GM23248 (cell line): ENCODE measurements at places on chromosomes 5 and 9. TPM values are rescaled to one million over a fixed set of nuclear protein-coding genes. Genes with fewer than 3 reads are reported as not detected.

- H3K36me3 ChIP-seq: no peaks in the 10 kb centered on the region
- no peak overlapping the region for H3K4me3 ChIP-seq
- no peaks in the 10 kb centered on the region for H3K27me3 ChIP-seq
- no peak for DNase-seq
- H3K4me1 ChIP-seq: no peaks in the 10 kb centered on the region
Measured at GRCh38 chr5:126301056-126301455, 122.2 kb upstream of the GRAMD2B start.

GRCh38 chr5:157858527-157859226, at the start of gene CLINT1:
Gene CLINT1 (minus strand): TSS chr5:157859145. CDS start chr5:157858970, 175 bp downstream.
- DNase-seq: peak; percentile 97
- peak within 1 kb of the TSS; percentile 97 for H3K4me3 ChIP-seq
- no peaks in the 10 kb centered on the region for H3K27me3 ChIP-seq
- H3K4me1 ChIP-seq: peaks cover 29% of the 10 kb centered on the region

DNA sequence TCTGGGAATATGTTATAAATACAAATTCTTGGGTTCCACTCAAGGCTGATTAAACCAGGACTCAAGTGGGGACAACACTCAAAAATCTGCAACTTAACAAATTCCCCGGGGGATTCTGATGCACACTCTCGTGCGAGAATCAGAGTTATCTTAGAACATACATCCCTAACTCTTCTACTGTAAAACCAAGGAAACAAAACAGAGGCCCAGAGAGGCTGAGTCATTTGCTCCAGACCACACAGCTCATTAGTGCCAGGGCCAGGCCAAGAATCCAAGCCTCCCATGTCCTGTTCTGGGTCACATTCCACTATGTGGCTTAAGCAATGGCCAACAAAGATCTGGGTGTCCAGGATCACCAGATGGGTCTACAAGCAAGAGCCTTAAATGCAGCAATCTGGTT, 166.0 kb downstream of the ADAMTS12 start:
- no peaks in the 10 kb centered on the region for H3K36me3 ChIP-seq
- no peaks in the 10 kb centered on the region for H3K27me3 ChIP-seq
- DNase-seq: peak; percentile 74
- peak overlapping the region; percentile 26 for H3K27ac ChIP-seq
- no peak overlapping the region for H3K4me3 ChIP-seq
- peaks cover 20% of the 10 kb centered on the region for H3K4me1 ChIP-seq

- H3K4me3 ChIP-seq: no peak overlapping the region
- no peaks in the 10 kb centered on the region for H3K27me3 ChIP-seq
- H3K36me3 ChIP-seq: no peaks in the 10 kb centered on the region
- DNase-seq: no peak
- H3K4me1 ChIP-seq: no peaks in the 10 kb centered on the region
Measured at GRCh38 chr9:116966199-116966598, 279.1 kb downstream of the TRIM32 start.

DNA sequence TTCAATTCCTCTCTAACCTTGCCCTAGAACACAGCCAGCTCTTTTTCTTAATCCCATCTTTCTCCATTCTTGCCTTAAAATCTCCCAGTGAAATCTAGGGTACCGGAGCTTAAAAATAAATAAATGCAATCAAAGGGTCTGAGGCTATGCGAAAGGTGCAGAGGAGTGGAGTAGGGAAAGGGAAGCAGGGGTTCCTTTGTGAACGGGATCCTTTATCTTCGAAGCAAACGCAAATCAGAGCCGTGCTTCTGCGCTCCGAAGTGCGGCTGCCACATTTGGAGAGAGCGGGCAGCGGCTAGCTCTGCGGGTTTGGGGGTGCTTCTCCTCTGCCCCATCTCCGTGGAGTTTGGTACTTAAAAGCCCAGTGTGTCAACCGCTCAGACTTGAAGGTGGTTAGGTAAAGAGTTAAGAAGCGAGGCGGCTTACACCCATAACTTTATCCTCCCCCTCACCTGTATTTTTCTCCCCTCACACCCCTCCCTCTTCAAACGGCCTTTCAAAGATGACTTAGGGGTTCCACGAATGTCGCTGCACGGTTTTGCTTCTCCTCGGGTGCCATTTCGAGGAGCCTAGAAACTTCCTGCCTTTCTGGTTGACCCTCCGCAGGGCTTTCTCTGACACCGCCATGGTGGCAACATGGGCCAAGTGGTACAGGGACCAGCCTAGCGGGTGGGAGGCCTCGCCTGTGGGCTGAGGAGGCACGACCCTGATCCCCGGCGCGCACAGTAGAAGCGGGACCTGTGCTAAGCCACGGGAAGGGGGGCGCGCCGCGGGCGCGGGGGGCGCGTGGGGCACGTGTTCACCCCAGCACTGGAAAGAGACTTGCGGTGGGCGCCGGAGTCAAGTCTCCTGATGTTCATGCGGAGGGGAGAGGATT, 31.7 kb upstream of the NFIB start:
- H3K4me3 ChIP-seq: no peak overlapping the region
- H3K27ac ChIP-seq: no peak overlapping the region
- H3K27me3 ChIP-seq: peaks cover 91% of the 10 kb centered on the region
- H3K4me1 ChIP-seq: peaks cover 8% of the 10 kb centered on the region; the same call in 1 of the 2 replicates

- DNase-seq: peak; percentile 40
- H3K4me3 ChIP-seq: no peak overlapping the region
- 0 out of 2 replicates have a peak overlapping the region, but pooled peaks have one; percentile 83 for H3K27ac ChIP-seq
Measured at GRCh38 chr9:98866435-98867102, 59.1 kb downstream of the GALNT12 start.

GRCh38 chr5:10266839-10267238, 16.8 kb downstream of the CCT5 start:
- H3K27ac ChIP-seq: peak overlapping the region; percentile 75
- H3K4me3 ChIP-seq: no peak overlapping the region

DNA sequence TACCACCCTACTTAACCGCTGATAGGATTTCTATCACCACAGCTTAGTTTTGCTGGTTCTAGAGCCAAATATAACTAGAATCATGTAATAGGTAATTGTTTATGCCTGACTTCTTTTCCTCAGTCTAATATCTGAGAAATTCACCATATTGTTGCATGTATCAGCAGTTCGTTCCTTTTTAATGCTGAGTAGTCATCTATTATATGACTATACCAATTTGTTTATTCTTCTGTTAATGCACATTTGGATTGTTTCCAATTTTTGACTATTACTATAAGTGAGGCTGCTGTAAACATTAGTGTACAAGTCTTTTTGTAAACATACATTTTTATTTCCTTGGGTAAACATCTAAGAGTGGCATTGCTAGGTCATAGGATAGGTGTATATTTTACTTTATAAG, 25.9 kb downstream of the CSNK1G3 start:
- DNase-seq: no peak
- H3K4me1 ChIP-seq: no peaks in the 10 kb centered on the region
- no peaks in the 10 kb centered on the region for H3K27me3 ChIP-seq
- H3K27ac ChIP-seq: no peak overlapping the region
- no peak overlapping the region for H3K4me3 ChIP-seq

- no peak for DNase-seq
- no peaks in the 10 kb centered on the region for H3K27me3 ChIP-seq
- no peak overlapping the region for H3K27ac ChIP-seq
Measured at GRCh38 chr9:5839572-5839902, 6.6 kb upstream of the ERMP1 start.

DNA sequence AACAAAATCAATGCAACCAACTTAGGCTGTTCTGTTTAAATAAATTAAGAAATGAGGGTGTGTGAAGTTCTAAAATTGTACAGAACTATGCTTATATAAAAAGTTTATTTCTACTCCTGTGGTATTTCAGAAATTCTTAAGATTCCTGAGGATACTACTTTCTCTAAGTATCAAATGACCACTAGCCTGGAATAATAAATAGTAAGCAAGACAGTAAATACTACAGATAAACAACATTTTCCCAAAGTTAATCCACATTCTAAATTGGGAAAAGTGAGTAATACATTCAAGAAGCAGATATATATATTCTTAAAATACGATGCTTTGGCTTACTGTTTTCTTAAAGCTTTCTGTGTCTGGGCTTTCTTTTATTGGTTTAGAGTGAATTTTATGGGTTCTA, 29.5 kb downstream of the CCNH start:
- DNase-seq: peak; percentile 24
- H3K27ac ChIP-seq: 0 out of 2 replicates have a peak overlapping the region, but pooled peaks have one; percentile 1
- peaks cover 93% of the 10 kb centered on the region for H3K36me3 ChIP-seq
- H3K27me3 ChIP-seq: no peaks in the 10 kb centered on the region
- no peak overlapping the region for H3K4me3 ChIP-seq
- peaks cover 18% of the 10 kb centered on the region for H3K4me1 ChIP-seq

DNA sequence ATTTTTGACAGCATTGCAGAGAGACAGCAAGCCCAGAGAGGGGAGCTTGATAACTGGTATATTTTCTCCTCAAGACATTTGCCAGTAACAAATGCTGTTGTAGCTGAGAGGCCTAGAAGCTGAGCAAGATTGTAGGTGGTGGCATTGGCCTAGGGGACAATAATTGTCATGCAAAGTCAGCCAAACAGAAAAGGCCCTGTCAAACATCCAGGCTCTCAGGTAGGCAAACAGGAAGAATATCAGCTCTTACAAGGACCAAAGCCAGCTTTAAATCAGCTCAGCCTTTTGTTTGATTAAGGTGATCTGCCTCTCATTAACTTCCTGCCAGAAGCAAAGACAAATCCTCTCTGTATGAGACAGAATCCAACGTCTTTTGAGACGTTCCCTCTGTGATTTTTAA, 29.7 kb upstream of the BARX1 start:
- 0 out of 2 replicates have a peak, but pooled peaks cover 7% of the 10 kb centered on the region for H3K27me3 ChIP-seq
- H3K36me3 ChIP-seq: no peaks in the 10 kb centered on the region
- no peak overlapping the region for H3K4me3 ChIP-seq
- H3K27ac ChIP-seq: no peak overlapping the region
- DNase-seq: no peak

- DNase-seq: peak; percentile 44
- H3K36me3 ChIP-seq: no peaks in the 10 kb centered on the region
- no peaks in the 10 kb centered on the region for H3K4me1 ChIP-seq
Measured at GRCh38 chr5:119943148-119943547, 313.8 kb downstream of the FAM170A start.

- no peak for DNase-seq
- no peaks in the 10 kb centered on the region for H3K4me1 ChIP-seq
- no peaks in the 10 kb centered on the region for H3K27me3 ChIP-seq
- H3K36me3 ChIP-seq: no peaks in the 10 kb centered on the region
- no peak overlapping the region for H3K27ac ChIP-seq
Measured at GRCh38 chr5:121702682-121703081, 149.0 kb upstream of the FTMT start.

DNA sequence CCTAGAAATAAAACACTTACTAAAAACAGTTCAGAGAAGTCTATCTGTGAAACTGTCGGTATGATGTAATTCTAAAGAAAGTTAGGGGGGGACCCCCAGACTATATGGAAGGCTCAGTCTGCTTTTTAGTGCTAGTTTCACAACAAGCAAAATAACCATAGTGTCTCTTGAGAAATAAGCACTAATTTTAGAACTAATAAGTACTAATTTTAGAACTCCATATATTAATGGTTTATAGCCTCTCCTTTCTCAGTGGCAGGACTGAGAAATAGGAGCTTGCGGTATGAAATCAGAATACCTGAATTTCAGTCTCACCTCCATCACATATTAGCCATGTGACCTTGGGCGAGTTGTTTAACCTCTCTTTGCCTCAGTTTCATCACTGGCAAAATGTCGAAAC, 1.4 kb upstream of the PHF24 start:
- H3K4me3 ChIP-seq: no peak overlapping the region
- no peaks in the 10 kb centered on the region for H3K36me3 ChIP-seq
- no peak for DNase-seq
- peaks cover 4% of the 10 kb centered on the region; the same call in 1 of the 2 replicates for H3K4me1 ChIP-seq

DNA sequence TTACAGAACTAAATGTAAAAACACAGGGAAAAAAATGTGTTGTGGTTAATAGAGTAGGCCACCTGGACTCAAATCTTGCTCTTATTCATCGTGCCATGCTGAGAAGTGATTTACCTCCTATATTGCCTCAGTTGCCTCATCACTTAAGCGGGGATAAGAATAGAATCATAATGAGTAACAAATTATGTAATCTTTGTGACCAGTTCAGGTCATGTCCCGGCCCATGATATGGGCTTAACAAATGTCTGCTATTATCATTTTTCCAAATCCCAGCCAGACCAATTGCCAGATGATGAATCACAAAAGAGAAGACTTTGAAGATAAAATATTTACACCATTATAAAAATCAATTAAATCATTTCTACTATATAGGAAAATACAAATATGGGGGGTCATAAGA, 89.8 kb downstream of the CDH6 start:
- DNase-seq: no peak
- no peaks in the 10 kb centered on the region for H3K27me3 ChIP-seq
- H3K27ac ChIP-seq: no peak overlapping the region
- H3K4me1 ChIP-seq: no peaks in the 10 kb centered on the region
- no peak overlapping the region for H3K4me3 ChIP-seq

DNA sequence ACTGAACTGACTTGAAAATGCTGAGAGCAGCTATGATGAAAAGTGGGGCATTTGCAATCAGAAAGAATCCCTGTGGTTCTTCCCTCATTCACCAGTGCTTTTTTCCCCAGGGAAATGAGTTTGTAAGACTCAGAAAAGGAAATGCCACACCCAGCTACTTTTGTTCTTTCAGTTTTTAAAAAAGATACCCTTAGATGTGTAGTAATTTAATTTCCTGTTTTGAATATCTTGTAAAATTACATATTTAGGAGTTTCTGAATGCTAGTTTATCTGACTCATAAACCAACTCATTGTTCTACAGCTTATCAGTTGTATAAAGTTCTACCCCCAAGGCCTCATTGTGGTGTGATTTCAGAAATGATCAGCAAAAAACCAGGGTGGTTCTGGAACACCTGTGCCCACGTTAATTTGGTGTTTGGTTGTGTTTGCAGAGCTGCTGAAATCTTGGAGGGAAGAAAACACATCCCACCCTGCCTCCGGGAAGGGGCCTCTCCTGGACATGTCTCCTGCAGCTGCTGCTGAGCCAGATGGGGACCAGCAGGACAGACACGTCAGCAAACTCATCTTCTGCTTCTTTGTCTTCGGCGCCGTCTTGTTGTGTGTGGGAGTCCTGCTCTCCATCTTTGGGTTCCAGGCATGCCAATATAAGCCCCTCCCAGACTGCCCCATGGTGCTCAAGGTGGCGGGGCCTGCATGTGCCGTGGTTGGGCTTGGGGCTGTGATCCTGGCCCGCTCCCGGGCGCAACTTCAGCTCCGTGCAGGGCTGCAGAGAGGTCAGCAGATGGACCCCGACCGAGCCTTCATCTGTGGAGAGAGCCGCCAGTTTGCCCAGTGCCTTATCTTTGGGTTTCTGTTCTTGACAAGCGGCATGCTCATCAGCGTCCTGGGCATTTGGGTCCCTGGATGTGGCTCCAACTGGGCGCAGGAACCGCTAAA, 2.8 kb downstream of the TMEM171 start:
- H3K36me3 ChIP-seq: no peaks in the 10 kb centered on the region
- DNase-seq: peak; percentile 97
- peaks cover 20% of the 10 kb centered on the region for H3K4me1 ChIP-seq

GRCh38 chr9:91043056-91043810, 241.6 kb downstream of the SYK start:
- H3K4me3 ChIP-seq: no peak overlapping the region
- no peak overlapping the region for H3K27ac ChIP-seq
- DNase-seq: no peak

Gene NFIB
- total RNA-seq: 3.4 and 5.3 TPM in 2 replicates

Gene RGS7BP
- total RNA-seq: 0.11 TPM in 1 of 2 replicates, not detected in the other

Gene HOMER1
- total RNA-seq: 6.1 and 11.1 TPM in 2 replicates

Gene COL15A1
- total RNA-seq: 16.8 and 17.8 TPM in 2 replicates

Gene STXBP1
- 28.5 and 61.8 TPM in 2 replicates for total RNA-seq

Gene PFN3
- total RNA-seq: not detected in 2 replicates

Gene PCDHGA12
- total RNA-seq: 8.6 and 10.9 TPM in 2 replicates
